ENCODE measurements at places on chromosomes 1 and 21.

DNA sequence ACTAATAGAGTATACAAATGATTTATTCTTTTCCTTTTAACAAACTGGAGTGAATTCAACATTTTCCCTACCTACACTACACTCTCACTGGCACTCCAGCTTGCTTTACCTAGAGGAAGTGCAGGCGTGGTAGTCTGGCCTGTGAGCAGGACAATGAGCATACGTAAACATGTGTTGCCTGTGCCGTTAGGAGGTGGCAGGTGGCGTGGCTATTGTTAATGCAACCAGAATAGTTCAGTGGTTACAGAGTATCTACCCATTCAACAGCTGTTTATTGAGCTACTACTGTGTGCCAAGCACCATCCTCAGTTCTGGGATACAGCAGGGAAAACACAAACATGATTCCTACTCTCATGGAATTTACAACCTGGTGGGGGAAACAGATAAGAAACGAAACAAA, 299.7 kb upstream of the KAZN start:
- DNase-seq, result no peak

DNA sequence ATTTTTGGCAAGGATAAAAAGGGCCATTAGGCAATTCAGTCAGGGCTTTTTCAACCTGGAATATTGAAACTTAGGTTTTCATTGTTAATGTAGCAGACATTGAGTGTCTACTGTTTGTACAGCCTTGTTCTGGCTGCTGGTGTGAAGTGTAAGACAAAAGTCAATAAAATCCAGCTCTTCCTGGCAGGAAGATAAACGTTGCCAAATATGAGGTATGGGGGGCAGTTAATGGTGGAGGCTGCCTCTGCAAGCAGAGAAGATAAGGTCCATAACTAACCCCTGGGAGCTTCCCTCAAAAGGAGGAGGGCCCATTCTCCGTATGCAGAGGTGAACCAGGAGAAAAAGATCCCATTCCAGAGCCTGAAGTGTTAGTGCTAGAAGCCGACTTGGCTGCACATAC, 19.5 kb upstream of the SHE start:
- DNase-seq, result no peak

DNA sequence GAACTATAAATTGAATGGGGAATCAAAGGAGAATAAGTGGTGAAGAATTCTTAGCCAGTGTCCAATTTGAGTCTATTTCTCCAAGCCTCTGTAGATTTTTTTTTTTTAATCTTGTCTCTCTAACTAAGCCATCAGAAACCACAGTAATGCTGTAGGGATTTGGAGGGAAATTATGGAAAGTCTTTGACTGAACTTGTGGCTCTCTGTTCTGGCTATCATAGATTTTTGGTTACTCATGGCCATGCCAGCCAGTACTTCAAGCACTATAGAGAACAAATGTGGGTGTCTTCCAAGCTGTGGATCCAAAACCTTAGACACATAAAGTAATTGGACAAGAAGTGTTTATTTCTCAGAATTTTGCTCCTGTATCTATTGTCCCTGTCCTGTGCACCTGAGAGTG, 147.9 kb downstream of the LRRC40 start:
- no peak for DNase-seq

GRCh38 chr1:4986306-4986705, 331.9 kb downstream of the AJAP1 start:
- DNase-seq, result no peak

DNA sequence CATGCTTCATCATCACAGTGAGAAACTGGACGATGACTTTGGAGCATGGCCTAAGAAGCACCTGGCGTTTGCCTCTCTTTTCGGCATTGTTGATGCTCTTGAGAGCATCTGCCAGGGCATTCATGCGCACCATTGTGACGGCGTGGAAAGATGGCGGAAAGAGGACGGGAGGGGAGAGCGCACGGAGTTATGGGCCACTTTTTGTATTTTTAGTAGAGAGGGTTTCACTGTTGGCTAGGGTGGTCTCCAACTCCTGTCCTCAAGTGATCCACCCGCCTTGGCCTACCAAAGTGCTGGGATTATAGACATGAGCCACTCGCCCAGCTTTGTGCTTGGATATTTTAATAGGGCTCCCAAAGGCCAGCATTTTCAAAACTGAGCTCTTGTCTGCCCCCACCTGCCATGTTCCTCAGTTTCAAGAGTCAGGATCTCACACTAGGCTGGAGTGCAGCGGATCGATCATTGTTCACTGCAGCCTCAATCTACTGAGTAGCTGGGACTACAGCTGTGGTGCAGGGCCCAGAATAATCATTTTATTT, 5.3 kb downstream of the RPS8 start:
- DNase-seq, result no peak

GRCh38 chr1:154182344-154183045, 9.4 kb downstream of the TPM3 start:
- no peak for DNase-seq

DNA sequence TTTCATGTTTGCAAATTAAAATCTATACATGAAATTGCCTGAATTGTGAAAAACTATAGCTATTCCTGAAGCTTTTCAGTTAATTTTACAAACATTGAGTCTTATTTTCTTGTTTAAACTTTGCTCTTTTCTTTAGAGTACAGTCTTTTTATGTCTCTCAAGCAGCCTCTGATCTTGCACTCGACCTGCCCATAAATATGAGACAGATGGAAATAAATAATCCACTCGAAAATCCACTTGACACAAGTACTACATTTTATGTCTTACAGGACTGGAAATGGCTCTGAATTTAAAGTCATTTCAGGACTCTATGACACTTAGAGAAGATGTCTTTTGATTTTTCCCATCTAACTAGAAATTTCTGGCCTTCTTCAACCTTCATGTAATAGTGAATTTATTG, 283.8 kb downstream of the USP25 start:
- no peak for DNase-seq

- no peak for DNase-seq
Observed at GRCh38 chr1:169509354-169509753, 23.6 kb upstream of the SLC19A2 start.

- no peak for DNase-seq
Observed at GRCh38 chr1:24435782-24436365, 20.3 kb downstream of the NIPAL3 start.

DNA sequence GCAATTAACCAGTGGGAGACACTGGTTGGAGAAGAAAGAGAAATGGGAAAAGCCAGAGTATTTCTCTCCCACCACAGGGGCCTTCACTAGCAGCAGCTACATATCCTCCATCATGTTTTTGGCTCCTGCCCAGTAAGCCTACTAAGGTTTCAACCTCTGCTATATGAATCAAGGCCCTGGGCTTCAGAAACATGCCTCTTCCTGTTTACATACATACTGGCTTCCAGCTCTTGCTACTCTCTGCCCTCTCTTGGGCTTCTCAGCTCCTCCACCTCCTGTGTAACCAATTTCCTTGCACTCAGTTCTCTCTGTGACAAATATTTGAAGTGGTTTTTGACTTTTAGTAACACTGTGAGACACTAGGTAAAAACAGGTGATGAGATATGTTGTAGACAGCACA, 80.8 kb downstream of the LRRC7 start:
- DNase-seq, result no peak

GRCh38 chr1:21874778-21875547, 62.1 kb downstream of the HSPG2 start:
- DNase-seq, result no peak

- DNase-seq, result no peak
Observed at GRCh38 chr21:45042664-45043161, 31.7 kb upstream of the ADARB1 start.

- no peak for DNase-seq
Observed at GRCh38 chr1:91749788-91750231, 136.1 kb downstream of the TGFBR3 start.

DNA sequence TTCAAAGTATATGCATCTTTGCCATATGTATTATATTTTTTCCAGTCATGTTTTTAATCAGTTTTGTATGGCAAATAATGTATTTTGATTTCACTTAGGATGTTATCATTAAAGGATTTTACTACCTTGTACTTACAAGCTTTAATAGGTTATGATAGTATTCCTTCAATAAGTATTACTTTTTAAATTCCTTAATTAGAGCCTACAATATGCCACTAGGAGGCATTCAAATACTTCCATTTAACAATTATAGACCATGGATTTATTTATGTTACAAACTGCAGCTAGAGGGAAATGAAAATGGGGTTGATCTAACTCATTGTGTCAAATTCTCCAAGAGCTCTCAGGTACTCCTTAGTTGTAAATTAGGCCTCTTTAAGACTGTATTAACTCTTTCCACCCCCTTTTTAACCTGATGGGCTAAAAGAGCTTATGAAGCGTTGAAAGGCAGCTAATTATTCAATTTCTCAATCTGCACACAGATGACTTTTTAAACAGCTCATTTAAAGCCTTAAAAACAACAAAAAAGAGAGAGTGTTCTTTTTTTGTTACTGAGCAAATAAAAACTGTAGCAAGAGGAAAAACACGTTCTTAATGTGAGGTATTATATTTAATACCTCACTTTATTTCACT, 156.2 kb downstream of the DENND1B start:
- DNase-seq, result no peak

DNA sequence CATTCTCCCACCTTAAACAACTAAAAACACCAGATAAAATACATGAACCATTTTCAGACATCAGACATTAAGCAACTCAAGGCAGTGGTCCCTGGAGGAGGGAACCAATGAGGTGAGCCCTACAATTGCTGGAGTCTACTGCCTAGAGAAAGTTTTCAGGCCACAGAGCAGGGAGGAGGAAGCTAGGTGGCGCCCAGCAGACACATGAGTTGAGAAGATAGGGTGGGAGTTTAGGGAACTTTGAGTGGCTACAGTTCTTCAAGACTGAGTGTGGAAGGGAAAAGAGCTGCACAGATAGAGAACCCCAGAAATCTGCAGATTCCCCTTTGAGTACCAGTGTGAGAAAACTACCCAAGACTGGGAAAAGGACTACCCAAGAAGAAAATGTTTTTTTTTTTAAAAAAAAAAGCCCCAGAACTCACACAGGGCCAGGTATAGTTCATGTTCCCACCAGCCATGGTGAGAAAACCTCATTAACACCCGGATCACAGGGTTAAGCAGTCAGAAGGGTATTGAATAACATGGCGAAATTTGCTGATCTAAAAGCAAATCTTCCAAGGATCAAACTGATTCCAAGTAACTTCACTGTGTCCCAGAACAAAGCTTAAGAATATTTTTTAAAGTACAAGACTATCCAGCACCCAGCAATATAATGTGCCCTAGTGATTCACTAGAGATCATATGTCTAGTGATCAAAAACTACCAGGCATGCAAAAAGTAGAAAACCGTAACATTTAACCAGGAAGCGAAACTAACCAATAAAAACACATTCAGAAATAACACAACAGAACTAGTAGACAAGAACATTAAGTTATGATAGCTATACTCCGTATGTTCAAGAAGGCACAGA, 12.0 kb downstream of the ALDH9A1 start:
- no peak for DNase-seq

DNA sequence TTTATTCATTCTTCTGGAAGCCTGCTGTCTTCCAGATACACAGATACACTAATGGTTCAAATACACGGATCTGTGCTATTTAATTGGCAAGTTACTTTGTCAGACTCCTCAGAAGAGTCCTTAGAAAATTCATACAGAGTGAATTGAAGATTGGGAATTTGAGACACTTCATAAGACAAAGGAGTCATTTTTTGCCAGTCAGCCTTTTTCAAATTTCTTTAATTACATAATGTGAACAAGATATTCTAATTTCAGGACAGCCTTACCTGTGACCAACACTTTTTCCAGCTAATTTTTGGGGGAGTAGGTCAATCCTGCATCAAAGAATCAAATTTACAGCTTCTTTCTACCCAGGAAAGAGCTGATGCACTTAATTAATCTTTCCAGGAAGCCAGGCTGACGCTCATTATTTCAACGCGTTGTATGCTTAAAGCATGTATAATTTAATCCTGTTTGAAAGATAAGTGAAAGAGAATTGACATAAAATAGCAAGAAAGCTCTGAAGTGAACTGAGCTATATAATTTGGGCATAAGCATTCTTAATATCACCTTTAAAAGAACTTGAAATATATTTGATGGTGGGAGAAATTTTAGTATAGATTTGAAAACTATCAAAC, 12.8 kb upstream of the NRIP1 start:
- DNase-seq, result no peak

Measured in iPS DF 6.9 (cell line).